ENCODE measurements at places on chromosomes 2 and 18. TPM values are rescaled to one million over a fixed set of nuclear protein-coding genes. Genes with fewer than 3 reads are reported as not detected.

The IL1F10 gene
- polyA plus RNA-seq = not detected

The PAX8 gene
- not detected for polyA plus RNA-seq

The BZW1 gene
- polyA plus RNA-seq = 162 TPM

The TUBB8B gene
- not detected for polyA plus RNA-seq

The ASXL3 gene
- 0.50 TPM for polyA plus RNA-seq

The CAPG gene
- polyA plus RNA-seq = not detected

The SLC35G4 gene
- polyA plus RNA-seq = not detected

The UXS1 gene
- 28.6 TPM for polyA plus RNA-seq

The ERFE gene
- polyA plus RNA-seq = not detected

The SLC8A1 gene
- 388 TPM for polyA plus RNA-seq

The AAK1 gene
- polyA plus RNA-seq = 93.1 TPM

The TIMM21 gene
- polyA plus RNA-seq = 227 TPM

The TRABD2A gene
- polyA plus RNA-seq = 3.2 TPM

The POTEC gene
- not detected for polyA plus RNA-seq

The NTSR2 gene
- 1.7 TPM for polyA plus RNA-seq

The PTMA gene
- 278 TPM for polyA plus RNA-seq

The ASPRV1 gene
- polyA plus RNA-seq = not detected

The RUFY4 gene
- polyA plus RNA-seq = not detected

The TMEM37 gene
- not detected for polyA plus RNA-seq

The MERTK gene
- polyA plus RNA-seq = 1.1 TPM

The WDPCP gene
- 8.9 TPM for polyA plus RNA-seq

The GPR75 gene
- polyA plus RNA-seq = 1.5 TPM
